ENCODE measurements at places on chromosomes 7 and 10.

DNA sequence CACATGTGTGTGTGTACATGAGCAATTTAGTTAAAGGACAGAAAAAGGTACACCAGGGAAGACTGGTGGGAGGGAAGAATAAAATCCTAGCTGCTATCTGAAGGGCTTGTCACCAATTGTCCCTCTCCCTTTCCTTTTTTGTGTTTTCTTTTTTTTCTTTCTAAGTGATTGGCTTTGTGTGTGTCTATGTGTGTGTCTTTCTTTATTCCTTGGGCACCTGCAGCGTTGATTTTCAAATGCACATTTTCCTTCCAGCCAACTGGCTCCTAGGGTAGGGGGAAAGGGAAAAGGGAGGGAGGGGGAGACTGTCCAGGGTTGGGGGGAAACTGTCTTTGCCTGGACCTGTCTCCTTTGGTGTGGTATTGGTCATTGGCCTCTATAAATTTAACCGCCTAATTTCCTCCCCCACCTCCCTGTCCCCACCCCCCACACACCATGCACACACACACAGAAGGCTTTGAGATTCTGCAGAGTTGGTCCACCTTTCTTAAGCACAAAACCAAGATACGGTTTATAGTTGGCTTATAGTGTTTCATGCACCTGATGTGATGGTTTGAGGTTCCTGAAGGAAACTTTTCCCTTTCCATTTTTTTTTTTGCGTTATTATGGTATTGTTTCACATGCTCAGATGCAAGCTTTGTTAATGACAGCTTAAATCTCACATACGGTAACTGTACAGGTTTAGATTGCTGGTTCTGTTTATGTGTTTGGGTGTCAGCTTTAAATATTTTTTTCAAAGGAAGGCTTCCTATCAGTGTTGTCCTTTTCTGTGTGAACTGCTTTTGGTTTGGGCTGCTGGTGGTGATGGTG lies 2.6 kb downstream of the AUTS2 start:
- DNase-seq: no peak

DNA sequence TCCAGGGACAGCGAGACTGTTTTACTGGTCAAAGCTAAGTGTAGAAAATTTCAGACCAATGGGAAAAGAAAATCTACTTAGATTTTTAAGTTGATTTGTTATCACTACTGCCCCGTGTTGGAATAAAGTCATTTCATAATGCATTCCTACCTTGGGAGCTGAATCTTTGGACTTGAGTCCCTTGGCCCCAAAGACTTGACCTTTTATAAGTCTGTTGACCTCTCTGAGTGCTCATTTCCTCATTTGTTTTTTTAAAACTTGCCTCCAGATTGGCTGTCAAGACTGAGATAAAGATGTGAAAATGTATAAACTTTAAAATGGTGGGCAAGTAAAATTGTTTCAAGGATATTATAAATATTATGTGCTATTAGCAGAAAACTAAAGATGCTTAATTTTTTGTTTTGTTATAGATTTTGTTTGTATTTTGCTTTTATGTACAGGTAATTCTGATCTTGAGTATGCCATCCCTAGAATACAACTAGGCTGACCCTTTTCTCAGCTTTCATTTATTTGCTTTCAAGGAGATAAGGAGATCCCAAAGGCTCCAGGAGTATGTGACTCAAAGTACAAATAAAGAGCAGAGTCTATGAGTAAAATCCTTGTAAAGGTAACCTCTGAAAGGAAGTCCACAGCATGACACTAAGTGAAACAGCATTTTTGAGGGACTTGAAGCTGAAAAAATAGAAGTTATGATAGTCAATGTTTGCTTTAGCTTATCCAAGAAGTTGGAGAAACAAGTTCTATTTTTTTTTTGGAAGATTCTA lies 54.6 kb downstream of the TMEM26 start:
- no peak for DNase-seq

GRCh38 chr10:11610826-11611247 lies 613 bp downstream of the USP6NL start:
- DNase-seq: peak; percentile 46

DNA sequence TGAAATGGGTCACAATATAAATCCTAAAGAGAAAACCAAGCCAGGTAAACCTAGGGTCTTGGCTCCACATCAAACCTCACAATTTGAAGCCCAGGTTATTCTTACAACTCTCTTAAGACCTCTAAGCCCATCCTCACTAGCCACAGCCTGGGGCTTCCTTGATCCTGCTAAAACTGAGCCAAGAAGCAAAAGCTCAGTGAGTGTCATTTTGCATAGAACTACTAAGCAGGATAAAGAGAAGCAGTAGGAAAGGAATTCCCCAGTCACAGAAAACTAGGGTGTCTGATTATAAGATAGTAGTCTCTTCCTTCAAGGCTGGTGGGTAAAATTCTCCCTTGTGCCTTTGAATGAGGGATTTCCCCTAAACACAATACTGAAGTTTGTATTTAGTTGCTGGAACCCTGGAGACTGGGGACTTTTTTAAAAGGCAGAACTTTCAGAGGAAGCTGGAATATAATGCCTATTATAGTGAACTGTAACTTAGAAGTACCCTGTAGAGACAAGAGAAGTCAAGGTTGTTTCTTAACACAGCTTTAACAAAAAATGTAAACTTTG lies 196.6 kb upstream of the KIAA1217 start:
- no peak for DNase-seq

DNA sequence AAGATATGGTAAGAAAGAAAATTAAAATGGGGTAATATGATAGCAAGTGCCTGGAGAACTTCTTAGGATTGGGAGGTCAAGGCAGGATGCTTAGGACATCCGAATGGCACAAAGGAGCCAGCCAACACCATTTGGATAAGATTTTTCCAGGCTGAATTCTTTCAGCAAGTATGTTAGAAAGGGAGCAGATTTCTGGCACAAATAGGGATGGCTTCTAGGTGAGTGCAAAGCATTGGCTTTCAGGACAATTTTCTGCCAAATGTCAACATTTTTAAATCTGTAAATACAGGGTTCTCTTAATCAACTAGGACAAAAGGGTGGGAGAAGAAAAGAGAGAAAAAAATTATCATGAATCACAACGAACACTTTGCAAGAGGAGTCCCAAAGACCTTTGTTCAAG lies 409.1 kb downstream of the GPAM start:
- DNase-seq: no peak

DNA sequence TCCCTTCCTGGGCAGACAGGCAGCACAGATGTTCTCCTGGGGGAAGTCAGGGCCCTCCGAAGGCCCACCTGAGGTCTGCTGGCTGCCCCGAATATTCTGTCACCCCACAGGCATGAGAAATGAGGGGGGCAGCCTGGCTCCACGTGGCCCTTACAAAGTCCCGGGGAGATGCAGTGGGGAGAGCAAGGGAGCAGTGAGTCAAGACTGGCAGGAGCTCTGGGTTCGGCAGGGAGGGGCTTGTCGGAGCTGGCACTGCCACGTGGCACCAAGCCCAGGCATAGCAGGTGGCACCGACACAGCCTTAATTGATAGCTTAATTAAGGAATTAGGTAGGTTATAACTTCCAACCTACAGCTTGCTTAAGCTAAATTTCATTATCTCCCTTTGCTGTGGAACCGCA lies 163.9 kb downstream of the USP6NL start:
- DNase-seq: no peak

GRCh38 chr7:139362981-139363380 lies 3.3 kb downstream of the LUC7L2 start:
- no peak for DNase-seq

DNA sequence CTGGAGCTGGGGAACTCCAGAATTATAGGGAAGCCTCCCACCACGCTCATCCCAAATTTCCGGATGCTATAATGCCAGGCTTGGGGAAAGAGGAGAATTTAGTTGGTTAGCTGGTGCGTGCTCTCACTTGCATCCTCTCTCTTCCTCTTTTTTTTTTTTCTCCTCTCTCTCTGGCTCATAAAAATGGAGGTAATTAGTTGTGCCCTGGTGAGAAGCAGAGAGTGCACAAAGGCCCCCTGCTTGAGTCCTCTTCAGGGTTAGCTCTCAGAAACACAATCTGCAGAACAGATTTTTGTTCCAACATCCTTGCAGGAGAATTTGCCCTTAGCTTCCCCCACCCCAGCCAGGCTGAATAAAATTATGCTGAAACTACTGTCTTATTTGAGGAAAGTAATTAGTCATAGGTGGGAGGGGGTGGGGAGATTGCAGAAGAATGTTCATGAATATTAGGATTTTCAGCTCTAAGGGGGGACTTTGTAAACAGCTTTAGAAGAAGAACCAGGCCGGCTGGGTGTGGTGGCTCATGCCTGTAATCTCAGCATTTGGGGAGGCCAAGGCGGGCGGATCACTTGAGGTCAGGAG lies 7.6 kb downstream of the SERPINE1 start:
- no peak for DNase-seq

GRCh38 chr7:112124061-112124766 lies 82.0 kb downstream of the DOCK4 start:
- no peak for DNase-seq

- DNase-seq: no peak
Measured at GRCh38 chr10:126425032-126425431, 36.8 kb upstream of the ADAM12 start.

- no peak for DNase-seq
Measured at GRCh38 chr7:33157781-33158180, 28.4 kb downstream of the BBS9 start.

DNA sequence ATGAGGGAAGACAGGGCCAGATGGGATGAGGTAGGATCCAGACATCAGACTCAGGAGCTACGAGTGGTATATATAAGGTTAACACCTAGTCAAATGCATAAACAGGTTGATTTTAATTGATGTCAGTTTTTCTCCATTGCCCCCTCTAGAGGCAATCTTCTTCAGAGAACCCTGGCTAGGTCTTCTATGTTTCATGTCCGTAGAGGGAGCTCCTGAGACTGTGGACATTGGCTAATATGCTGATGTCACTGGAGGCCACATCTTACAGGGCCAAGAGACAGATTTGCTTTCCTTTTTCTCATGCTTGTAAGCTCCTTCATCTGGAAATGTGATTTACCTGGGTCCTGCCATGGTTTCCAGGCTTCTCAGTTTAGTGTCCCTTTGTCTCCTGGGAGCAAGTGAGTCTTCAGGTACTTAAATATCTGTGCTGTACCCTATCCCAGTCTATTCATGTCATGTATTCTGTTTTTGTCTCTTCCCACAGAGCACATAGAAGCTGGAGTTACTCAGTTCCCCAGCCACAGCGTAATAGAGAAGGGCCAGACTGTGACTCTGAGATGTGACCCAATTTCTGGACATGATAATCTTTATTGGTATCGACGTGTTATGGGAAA lies 161.6 kb upstream of the PRSS1 start:
- DNase-seq: no peak

GRCh38 chr7:106069471-106070200 lies 42.5 kb downstream of the SYPL1 start:
- DNase-seq: no peak

DNA sequence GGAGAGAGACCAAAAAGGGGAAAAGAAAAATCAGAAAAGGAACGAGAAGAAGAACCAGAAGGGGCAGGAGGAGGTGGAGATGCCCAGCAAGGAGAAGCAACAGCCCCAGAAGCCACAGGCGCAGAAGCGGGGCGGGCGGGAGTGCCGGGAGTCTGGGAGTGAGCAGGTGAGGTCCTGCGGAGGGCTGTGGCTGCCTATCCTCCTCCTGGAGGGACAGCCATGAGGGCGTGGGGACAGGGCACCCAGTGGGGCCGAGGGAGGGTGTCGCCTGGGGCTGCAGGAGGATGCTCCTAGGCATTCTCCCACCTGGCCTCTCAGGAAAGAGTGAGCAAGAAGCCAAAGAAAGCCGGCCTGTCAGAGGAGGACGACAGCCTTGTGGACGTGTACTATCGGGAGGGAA lies 11.8 kb downstream of the CALHM2 start:
- no peak for DNase-seq

- no peak for DNase-seq
Measured at GRCh38 chr7:45404622-45405021, 169.5 kb upstream of the ADCY1 start.

DNA sequence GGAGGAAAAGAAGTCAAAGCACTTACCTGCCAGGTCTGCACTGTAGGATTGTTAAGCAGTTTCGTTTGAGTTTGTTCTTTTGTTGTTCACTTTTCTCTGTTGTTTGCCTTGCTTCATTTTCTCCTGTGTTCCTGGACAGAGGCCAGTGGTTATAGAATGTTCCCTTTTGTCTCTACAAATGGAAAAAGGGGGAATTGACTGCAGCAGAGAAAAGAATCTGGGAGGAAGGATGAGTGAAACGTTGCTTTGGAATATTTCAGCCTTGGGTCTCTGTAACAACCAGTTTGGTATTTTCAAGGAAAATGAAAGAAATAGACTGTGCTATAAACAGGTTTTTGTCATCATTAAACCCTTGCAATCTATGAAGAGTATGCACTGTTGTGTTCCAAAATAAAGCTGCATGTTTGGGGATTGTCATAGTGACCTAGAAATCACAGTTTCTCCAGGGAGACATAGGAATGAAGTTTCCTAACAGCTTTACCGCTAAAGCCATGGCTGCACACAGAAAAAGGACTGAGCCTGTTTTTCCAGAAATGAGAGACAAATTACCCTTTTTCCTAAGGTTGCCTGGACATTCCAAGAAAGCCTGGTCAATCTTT lies 60.8 kb upstream of the HABP2 start:
- DNase-seq: peak; percentile 48

GRCh38 chr7:513521-514166 lies 6.0 kb downstream of the PDGFA start:
- DNase-seq: no peak

DNA sequence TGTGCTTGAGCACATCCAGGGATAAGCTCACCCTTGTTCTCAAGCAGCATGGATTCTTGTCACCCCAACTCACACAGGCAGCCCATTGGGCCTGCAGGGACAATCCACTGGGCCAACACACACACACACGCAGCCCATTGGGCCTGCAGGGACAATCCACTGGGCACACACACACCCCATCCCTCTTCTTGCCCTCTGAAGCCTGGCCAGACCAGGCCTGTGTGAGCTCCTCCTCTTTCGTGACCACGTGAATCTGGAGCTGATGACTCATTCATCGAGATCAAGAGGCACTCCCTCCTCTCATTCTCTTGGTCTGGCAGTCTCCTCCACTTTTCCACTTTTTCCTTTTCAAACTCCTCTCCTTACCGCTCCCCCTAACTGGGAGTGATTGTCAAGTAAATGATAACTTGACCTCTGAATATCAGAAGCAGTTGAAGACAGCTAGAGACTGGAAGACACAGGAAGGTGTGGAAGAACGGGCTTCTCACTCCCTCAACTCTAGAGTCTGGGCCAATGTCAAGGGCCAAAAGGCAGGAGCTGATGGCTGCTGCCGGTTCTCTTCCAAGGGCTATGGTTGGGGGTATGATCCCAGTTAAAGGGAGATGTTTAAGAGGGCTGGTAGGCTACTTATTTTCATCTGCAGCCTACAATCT lies 89.7 kb downstream of the HIPK2 start:
- no peak for DNase-seq

GRCh38 chr10:130607366-130607765 lies 471.2 kb downstream of the GLRX3 start:
- no peak for DNase-seq
